ENCODE measurements at places on chromosomes 5 and 9.

GRCh38 chr9:116662646-116663310 is 24.3 kb upstream of the TRIM32 start:
- no peak for DNase-seq

DNA sequence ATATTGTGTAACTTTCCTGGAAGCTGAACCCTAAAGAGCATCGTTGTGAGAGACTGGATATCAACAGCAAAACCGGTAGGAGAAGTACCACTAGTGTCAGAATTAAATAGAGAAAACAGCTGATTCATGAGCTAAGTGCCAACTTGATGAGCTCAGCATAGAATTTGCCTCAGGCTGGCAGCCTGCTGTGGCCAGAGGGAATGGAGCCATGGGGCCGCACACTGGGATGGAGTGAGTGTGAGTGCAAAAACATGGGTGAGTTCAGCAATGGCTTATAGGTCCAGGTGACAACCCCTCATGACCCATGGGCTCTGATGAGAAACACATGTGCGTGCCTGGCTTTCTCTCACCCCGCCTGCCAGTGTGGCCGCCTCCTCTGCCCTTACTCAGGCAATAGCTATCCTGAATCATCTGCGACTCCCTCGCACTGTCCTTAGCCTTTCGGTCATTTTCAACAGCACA is 25.4 kb downstream of the ADAMTS16 start:
- DNase-seq, result no peak

- DNase-seq, result no peak
These were observed 1.4 kb downstream of the PCDHA13 start for GRCh38 chr5:140883373-140883772.

DNA sequence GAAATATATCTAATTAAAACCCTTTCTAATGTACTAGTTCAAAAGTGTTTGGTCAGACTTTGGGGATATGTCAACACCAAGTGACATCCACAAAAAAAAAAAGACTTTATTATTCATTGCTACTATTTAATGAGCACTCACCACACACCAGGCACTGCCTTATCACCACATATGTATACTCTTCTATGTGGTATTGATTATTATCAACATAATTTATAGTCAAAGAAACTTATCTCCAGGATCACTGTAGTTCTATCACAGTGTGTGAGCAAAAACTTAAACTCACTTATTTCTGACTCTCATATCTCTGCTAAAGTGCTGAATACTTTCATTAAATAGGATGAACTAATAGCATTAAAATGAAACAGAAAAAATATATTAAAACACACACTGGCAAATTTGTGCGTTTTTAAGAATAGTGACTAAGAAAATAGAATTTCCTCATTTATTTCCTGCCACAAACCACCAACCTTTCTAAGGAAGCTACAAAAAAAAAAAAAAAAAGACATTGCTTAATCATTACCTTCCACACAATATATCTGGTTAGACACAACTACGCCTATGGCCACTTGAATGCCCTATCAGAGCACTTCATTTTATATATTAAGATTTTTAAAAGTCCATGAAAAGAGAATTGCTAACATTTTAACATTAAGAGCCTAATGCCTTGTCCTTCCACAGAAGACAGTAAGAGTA is 12.8 kb downstream of the SLCO4C1 start:
- DNase-seq, result no peak

DNA sequence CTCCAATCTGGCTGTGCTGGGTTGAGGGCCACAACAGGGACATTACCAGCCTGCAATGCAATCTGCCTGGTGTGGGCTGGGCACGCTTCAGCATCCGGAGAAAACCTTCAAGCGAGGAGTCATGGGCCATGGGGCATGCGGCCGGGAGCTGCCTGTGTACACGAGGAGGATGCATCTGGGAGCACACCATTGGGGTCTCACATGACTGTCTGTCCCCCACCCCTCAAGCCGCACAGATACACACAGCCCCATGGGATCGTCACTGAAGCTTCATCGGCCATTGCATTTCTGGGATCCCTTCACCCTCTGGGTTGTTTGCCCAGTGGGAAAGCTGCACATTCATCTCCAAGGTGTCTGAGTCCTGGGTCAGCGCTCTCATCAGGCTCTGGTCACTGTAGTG is 9.9 kb downstream of the LCN1 start:
- DNase-seq, result peak; percentile 19

DNA sequence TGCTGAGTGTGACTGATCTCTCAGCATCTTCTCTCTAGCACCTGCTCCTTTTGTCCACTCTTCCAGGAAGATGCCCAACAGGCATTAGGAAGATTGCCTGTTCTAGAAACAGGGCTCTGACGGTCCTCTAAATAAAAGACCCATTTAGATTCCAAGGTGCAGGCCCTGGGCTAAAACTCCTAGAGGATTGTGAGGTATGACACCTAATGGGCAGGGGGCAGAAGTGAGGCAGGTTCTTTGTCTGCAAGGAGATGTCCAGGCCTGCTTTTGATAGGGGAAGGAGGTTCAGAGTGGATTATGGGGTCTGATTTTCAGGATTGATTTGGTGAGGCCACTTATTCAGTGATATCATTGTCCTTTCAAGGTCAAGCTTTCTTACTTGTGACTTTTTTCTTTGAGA is 140.8 kb upstream of the TRPC7 start:
- no peak for DNase-seq

GRCh38 chr9:130487500-130487899 is 42.7 kb downstream of the ASS1 start:
- DNase-seq, result no peak

DNA sequence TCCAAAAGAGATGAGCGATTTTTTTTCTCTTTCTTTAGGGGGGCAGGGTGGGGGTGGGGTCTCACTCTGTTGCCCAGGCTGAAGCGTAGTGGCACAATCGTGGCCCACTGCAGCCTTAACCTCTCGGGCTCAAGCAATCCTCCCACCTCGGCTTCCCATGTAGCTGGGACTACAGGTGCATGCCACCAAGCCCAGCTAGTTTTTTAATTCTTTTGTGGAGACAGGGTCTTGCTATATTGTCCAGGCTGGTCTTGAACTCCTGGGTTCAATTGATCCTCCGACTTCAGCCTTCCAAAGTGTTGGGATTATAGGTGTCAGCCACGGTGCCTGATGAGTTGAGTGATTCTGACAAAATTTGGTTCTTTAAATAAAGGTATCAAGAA is 127.0 kb downstream of the ARRDC3 start:
- no peak for DNase-seq

DNA sequence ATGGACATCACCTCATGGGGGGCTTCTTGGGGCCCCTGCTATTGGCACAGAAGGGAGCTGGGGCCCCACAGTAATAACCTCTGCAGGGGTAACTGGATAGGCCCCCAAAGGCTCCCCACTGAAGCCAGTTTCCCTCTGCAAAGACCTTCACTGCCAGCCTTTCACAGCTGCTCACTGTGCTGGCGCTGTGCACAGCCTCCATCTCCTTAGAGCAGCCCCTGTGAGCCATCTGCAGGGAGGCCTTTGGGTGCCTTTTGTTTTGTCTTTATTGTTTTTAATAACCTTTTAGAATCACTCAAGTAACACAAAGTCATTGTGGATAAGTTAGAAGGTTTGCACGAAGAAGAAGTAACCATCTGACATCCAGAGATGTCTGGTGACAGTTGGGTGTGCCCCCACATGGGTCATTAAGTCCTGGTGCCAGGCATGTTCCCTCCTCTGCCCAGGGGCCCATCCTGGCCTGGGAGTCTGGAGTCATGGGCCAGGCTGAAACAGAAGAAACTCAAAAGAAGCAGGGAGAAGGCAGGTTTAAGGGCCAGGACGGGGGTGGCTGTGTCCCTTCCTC is 42.7 kb downstream of the NCS1 start:
- no peak for DNase-seq

DNA sequence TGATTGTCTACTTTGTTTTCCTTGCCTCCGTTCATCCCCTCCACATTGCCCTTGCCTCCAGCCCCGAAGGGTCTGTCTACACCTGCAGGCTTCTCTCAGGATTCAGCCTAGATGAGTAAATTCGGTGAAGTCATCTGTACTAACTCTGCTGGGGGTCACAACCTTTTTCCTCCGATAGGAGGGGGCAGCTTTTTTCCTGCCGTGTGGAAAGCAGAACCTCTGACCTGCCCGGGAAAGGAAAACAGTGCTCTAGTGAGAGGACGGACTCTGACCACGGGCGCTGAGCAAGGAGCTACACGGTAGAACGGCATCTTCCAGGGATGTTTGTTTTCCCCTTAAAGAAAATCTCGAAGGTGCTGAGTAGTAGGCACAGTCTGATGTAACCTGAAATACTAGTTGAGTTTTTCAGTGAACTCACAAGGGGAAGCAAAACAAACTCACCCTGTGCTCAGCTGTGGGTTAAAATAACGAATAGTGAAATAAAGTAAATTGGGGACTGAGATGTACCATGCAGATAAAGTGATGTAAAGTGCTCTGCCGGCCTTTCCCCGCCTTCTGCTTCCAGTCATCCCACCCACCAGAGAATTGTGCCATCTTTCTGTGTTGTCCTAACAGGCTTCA is 281.8 kb downstream of the AOPEP start:
- DNase-seq, result no peak

- no peak for DNase-seq
These were observed 4.2 kb downstream of the DPP7 start for GRCh38 chr9:137110147-137110910.

DNA sequence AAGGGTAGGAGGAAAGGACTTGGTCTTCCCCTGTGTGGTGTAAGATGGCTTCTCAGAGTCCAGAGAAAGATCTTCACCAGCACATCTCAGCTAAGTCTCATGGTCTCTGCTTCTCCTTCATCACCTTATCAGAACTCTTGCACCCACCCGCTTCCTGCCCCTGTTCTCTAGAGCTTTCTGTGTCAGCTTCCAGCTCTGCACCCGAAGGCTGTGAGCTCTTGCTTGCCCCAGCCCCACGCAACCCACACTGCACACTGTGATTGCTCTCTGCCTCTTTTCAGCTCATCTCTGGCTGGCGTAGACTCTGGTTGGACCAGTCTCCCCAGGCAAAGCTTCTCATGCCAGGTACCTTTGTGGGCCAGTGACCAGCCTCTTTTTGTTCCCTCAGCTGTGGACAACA is 93.2 kb upstream of the RAPGEF1 start:
- DNase-seq, result no peak

DNA sequence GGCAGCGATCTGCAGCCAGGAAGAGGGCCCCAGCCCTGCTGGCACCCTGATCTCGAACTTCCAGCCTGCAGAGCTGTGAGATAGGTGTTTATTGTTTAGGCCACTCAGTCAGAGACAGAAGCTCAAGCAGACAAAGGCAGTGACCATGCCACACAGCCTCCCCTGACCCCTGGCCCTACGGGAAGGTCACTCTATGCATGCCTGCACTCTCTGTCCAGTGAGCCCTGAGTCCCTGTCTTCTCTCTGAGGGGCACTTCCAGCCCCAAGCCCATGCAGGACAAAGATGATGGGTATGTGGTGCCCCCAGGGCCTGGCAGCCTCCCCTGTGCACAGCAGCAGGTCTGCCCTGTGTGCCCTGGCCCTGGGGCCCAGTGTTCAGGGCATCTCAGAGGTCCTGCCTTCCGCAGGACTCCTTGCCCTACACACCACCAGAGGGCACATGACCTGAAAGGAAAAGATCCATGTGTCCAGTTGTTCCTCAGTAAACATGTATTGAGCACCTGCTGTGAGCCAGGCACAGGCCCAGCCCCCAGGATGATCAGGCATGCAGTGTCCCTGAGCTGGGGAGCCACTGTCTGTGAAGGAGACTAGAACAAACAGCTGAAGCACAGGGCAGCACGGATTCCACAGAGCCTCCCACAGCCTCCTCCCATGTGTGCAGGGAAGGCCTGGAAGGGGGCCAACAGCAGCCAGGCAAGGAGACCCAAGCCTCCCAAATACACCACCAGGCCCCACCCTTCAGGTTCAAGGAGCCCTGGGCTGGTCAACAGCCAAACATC is 109.3 kb downstream of the ATPSCKMT start:
- DNase-seq, result no peak

DNA sequence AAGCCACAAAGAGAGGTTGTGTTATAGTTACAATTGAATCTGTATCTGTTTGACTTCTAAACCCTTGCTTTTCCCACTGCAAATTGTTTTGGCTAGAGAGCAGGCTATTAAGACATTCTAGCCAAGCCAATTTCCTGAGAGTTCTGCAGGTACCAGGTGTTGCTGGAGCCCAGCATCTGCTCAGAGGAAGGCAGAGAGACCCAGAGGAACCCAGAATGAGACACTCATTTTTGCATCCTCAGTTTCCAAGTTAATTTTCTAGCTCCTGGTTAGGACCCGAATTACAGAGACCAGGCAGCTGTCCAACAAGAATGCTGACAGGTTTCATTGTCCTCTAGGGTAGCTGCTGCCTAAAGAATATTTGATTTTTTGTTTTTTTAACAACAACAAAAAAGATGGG is 266.2 kb downstream of the TRIM32 start:
- DNase-seq, result no peak

DNA sequence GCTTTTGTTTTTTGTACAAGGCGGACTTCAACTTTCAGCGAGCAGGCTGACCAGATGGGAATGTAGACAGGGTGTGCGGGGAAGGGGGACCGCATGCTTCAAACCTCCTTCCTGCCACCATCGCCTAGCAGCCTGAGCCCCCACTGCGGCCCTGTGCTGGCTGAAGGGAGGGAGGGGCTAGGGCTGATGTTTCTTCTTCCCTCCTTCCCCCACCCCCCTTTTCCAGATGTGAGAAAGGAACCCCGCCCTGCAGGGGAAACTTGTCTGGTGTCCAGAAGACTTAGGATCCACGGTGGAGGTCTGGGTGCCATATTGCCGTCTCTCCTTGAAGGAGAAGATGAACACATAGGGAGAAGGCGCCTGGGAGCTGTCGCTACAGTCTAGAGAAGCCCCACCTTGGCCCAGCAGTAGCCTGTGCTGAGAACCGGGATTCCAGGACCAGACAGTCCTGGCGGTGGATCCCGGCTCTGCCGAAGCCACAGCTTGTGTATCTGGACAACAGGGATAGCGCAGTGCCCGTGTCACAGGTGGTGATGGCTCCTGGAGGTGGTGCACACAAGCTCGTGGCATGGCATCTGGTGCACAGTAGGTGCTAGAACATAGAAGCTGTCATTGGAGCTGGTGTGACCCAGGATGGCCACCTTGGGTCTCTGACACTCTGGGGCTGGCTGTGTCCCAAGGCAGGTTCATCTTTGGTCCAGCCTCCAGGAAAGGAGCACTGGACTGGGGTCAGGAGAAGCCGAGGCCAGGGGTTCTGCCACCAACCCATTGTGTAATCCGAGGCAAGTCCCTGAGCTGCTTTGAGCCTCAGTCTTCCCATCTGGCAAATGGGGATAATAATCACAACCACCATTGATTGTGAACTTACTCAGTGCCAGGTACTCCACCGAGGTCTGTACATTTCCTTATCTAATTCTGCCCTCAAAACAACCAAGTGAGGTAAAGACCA is 205.6 kb downstream of the C9orf50 start:
- no peak for DNase-seq

- DNase-seq, result no peak
These were observed 30.5 kb downstream of the ST8SIA4 start for GRCh38 chr5:100872408-100873190.

Measured in spleen (tissue), 13 donors.